ENCODE measurements at places on chromosomes 1 and 21. TPM values are rescaled to one million over a fixed set of nuclear protein-coding genes. Genes with fewer than 3 reads are reported as not detected.

Gene NBPF8
- 16.7 TPM for polyA plus RNA-seq

Gene CHODL
- polyA plus RNA-seq, result 97.0 TPM

Gene WDR64
- polyA plus RNA-seq, result 0.37 TPM

Gene IVL
- not detected for polyA plus RNA-seq

Gene ESPN
- polyA plus RNA-seq, result 3.0 TPM

Gene STUM
- polyA plus RNA-seq, result 13.5 TPM

Gene S100A1
- 8.1 TPM for polyA plus RNA-seq

Gene MARK1
- 10.2 TPM for polyA plus RNA-seq

Gene VWA5B1
- polyA plus RNA-seq, result 0.13 TPM

Gene ASPM
- 8.7 TPM for polyA plus RNA-seq

Gene DYRK3
- 3.6 TPM for polyA plus RNA-seq

Gene NOS1AP
- 0.56 TPM for polyA plus RNA-seq

Gene RNU1-3
- polyA plus RNA-seq, result not detected

Gene PNRC2
- 91.3 TPM for polyA plus RNA-seq

Gene SLC30A2
- 1.00 TPM for polyA plus RNA-seq

Gene MFAP2
- 78.6 TPM for polyA plus RNA-seq

Gene OLIG2
- polyA plus RNA-seq, result not detected

Gene GCSAML
- polyA plus RNA-seq, result 0.11 TPM

Gene ZNF644
- 40.4 TPM for polyA plus RNA-seq

Gene C8A
- polyA plus RNA-seq, result not detected

Gene TRIM67
- polyA plus RNA-seq, result 0.08 TPM

Gene DYNLT5
- polyA plus RNA-seq, result 5.2 TPM

Gene DARS2
- 12.7 TPM for polyA plus RNA-seq

Gene TLR5
- 5.7 TPM for polyA plus RNA-seq

Gene PLA2G4A
- polyA plus RNA-seq, result 3.2 TPM

Gene CFAP141
- polyA plus RNA-seq, result not detected

Gene RIT1
- 25.9 TPM for polyA plus RNA-seq

Gene C1orf50
- polyA plus RNA-seq, result 8.2 TPM

Gene FNDC5
- 194 TPM for polyA plus RNA-seq

Gene LCE2A
- polyA plus RNA-seq, result not detected

Gene SLC5A9
- 2.0 TPM for polyA plus RNA-seq

Gene HPCA
- 0.15 TPM for polyA plus RNA-seq

Gene MYOCOS
- not detected for polyA plus RNA-seq

Gene PCP4L1
- polyA plus RNA-seq, result 0.38 TPM

Gene IL20
- polyA plus RNA-seq, result not detected

Gene FCN3
- polyA plus RNA-seq, result 0.32 TPM

Gene EPHX1
- polyA plus RNA-seq, result 25.9 TPM
